ENCODE measurements at places on chromosomes 4 and X.

GRCh38 chr4:147942729-147943128 lies 210.8 kb downstream of the ARHGAP10 start:
- no peak for DNase-seq

- no peak for DNase-seq
Measured at GRCh38 chrX:49233887-49234555, 881 bp upstream of the CACNA1F start.

GRCh38 chrX:53317365-53318069 lies 36.1 kb upstream of the IQSEC2 start:
- peak; percentile 85 for DNase-seq

GRCh38 chrX:129116676-129117470 lies 406.4 kb downstream of the SMARCA1 start:
- no peak for DNase-seq

GRCh38 chr4:6524436-6524835 lies 50.6 kb upstream of the MAN2B2 start:
- DNase-seq, result no peak

DNA sequence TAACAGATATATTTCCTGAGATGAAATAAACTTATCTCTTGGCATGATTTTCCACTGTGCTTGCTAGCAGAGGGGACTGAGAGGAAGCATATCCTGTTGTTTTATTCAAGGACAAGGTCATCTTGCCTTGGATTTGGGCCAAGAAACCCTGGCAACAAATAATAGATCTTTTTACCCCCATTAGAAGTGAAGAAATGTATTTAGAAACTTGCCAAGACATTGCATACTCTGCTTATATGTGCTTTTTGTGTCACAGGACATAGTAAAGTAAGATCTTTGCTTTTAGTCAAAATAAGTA lies 170.2 kb downstream of the RAPGEF2 start:
- DNase-seq, result no peak

DNA sequence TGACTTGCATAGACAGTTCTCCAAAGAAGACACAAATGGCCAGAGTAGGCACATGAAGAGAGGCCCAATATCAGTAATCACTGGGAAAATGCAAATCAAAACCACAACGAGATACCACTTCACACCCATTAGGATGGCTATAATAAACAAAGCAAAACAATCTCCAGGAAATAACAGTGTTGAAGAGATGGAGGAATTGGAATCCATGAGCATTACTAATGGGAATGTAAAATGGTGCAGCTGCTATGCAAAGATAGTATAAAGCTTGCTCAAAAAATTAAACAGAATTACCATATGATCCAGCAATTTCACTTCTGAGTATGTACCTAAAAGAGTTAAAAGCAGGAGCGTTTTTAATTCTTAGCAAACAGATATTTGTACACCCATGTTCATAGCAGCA lies 17.0 kb upstream of the TMEM33 start:
- DNase-seq, result no peak

DNA sequence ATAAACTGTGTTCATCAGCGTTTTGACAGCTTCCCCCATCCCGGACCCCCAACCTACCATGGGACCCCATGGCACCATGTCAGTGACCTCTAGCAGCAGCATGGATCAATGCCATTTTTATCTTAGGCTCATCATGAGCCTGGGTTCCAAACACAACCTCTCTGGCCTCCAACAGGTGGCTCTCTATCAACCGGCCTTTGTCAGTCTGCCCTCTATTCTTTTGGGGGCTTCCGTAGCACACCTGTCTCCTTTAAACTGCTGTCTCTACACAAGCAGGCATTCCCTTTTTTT lies 721 bp upstream of the TMEM150C start:
- no peak for DNase-seq

- DNase-seq, result no peak
Measured at GRCh38 chrX:45747905-45748304, 547.2 kb upstream of the DIPK2B start.

DNA sequence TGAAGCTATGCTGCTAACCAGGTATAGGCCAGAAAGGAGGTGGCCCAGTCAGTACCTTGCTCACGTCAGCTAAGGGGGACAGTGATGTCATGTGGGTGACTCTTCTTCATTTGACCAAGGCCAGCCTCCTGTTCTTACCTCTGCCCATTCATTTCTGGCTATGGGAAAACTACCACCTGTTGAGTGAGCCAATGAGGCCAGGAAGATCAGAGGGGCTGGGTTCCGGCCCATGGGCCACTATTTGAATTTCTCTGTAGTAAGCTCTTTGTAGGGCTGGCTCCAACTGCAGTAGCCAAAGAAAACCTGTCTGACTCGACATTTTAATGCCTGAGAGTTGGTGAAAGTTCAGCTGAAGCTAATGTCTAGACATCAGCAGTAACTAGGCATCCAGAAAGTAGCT lies 102.6 kb downstream of the AKAP4 start:
- DNase-seq, result no peak

DNA sequence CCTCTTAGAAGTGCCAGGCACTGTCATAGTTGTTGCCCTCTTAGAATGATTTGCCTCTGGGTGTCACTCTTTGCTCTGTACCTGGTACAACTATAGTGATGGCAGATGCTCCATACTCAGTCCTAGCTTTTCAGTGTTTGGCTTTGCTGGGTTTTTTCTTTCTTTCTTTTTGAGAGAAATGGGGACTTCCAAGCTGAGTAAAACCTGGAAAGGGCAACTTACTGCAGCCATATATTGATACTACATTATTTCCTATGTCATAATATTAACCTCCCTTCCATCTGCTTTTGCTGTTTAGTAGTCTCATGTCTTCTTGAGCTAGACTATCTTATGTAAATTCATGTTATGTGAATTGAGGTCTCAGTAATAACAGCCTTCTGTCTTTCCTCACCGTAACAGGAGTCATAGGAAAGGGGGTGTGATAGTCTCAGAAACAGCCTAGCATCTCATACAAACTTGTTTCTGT lies 49.0 kb downstream of the NIPAL1 start:
- DNase-seq, result peak; percentile 40
